ENCODE measurements at places on chromosomes 7 and 10.
A peak's percentile ranks its signal among the peaks of the same experiment; 100 is the strongest.

- no peak for DNase-seq
Measured at GRCh38 chr10:23918839-23919238, 290.1 kb upstream of the KIAA1217 start.

- DNase-seq: peak; percentile 24
Measured at GRCh38 chr10:21261842-21262294, 263.6 kb downstream of the SKIDA1 start.

- no peak for DNase-seq
Measured at GRCh38 chr7:116354546-116355423, 144.4 kb downstream of the TES start.

GRCh38 chr10:15515202-15515601 lies 144.1 kb upstream of the FAM171A1 start:
- no peak for DNase-seq

GRCh38 chr7:153887749-153888569 lies 164.2 kb upstream of the DPP6 start:
- no peak for DNase-seq

GRCh38 chr10:110577056-110577455 lies 9.6 kb downstream of the SMC3 start:
- DNase-seq: no peak

GRCh38 chr10:16828701-16829175 lies 11.5 kb upstream of the RSU1 start:
- no peak for DNase-seq

GRCh38 chr10:79994556-79994955 lies 45.7 kb upstream of the SFTPD start:
- DNase-seq: no peak

GRCh38 chr10:20970708-20971107 lies 73.6 kb upstream of the NEBL start:
- no peak for DNase-seq

GRCh38 chr7:151586531-151587260 lies 67.0 kb upstream of the RHEB start:
- no peak for DNase-seq

GRCh38 chr7:79406371-79406770 lies 47.1 kb downstream of the MAGI2 start:
- no peak for DNase-seq

DNA sequence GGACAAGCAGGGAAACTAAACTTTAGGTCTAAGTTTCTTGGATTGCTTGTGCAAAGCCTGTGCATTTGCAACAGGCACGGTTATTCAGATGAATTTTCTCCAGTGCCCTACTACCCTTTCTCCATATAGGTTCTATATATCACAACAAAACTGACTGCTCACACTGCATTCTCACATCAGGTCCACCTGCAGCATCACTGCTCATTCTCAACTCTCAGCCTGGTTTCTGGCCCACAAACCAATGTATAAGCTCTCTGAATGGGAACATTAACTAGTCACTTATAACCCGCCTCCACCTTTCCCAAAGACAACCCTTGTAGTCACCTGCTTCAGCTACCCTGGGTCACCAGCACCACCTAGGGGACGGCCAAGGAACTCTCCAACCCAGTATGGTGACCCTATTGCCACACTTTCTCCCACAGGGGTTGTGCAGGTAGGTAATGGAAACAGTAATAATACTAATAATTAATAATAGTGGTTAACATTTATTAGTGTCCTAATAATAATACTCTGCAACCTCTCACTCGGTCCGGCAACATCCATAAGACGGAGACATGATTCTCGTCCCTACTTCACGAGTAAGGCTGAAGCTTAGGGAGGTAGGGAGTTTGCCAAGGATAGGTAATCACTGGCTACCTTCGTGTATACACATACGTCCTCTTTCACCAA lies 97.3 kb downstream of the CLEC2L start:
- peak; percentile 12 for DNase-seq

All from NCI-H2227 treated with DMSO at 0.1 percent for 48 hours (cell line).